ENCODE measurements at places on chromosomes 5 and 9.

- DNase-seq, result no peak
Observed at GRCh38 chr5:1908931-1909330, 26.2 kb upstream of the IRX4 start.

- no peak for DNase-seq
Observed at GRCh38 chr9:127203681-127204327, 60.8 kb upstream of the GARNL3 start.

DNA sequence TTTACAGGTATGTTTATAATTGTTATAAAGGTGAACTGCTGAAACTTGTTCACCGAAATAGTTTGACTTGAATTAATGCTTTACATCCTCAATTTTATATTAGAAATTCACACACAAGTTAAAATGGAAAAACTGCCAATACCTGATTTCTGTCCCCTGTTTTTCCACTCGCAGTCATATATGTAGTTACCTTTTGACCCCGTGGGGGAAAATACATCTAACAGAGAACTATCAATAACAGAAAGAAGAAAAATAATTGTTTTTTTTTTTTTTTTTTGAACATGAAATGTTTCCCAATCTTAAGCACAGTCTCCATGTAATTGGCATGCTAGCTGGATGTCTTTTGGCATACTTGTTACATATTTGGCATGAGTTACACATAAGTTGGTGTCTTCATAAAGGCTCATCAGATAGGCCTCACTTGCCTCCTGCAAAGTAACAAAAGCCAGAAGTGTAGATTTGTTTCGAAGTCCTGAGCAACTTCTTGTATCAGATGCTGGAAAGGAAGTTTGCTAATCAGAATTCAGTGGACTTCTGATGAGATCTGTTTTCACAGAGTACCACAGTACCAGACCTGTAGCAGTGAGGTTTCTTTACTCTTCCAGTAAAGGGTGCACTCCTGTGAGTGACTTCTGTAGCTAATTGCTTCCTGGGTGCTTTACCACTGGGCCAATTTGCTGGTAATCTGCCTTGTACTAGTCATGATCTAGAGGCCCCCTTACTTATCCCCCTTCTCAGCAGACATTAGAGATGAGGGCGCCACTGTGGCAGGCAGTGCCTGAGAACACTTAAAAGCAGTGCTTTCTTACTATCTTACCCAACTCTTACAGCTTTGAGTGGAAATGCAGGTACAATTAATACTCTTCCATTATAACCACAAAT, 36.2 kb upstream of the CXXC5 start:
- no peak for DNase-seq

- no peak for DNase-seq
Observed at GRCh38 chr5:148915224-148915817, 88.9 kb downstream of the ADRB2 start.

DNA sequence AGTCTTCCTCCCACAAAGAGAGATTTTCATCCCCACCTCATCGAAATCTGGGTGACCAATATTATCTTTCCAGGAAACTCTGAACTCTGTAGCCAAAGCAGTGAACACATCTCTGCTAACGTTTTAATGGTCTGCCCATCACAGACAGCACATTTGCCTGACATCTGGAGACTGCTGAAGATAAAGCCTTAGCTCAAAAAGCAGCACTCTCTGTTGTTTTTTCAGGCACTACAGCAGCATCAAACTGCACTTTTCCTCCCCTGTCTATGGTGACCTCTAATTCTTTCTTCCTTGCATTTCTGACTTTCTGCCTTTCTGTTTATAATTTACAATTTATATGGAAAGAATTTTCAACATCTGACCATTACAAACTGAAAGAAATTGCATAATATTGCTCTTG, 66.8 kb downstream of the RAB3C start:
- no peak for DNase-seq

DNA sequence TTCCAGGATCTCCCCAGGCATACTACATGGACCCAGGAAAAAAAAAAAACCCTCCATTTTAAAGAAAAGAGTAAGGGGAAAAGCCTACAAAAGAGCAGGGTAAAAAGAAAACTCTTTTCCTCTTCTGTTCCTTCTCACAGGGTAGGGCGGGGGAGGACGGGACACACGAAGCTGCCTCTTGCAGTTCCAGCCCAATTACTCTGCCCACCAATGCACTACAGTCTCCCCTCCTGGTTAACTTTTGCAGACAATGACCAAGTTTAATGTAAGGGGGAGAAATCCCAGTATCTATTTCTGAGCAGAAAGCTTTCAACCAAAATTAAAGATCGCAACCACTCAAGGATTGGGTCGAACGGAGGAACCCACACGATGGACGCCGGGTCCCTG, 1.3 kb downstream of the BRD3 start:
- no peak for DNase-seq

GRCh38 chr9:86259557-86259956, at the start of gene C9orf153:
Gene C9orf153, minus strand, starts transcription at chr9:86259657. Its CDS starts 30,054 bp downstream, at chr9:86229603.
- no peak for DNase-seq

Measured in mucosa of descending colon (tissue), 3 donors.